ENCODE measurements at places on chromosomes 7 and 10. TPM values are rescaled to one million over a fixed set of nuclear protein-coding genes. Genes with fewer than 3 reads are reported as not detected.

The TUBAL3 gene
- not detected for total RNA-seq

The CYP2E1 gene
- 0.46 TPM for total RNA-seq

The ADCYAP1R1 gene
- not detected for total RNA-seq

The PTPRN2 gene
- 0.51 TPM for total RNA-seq

The GPR158 gene
- total RNA-seq: not detected

The CDHR1 gene
- total RNA-seq: 0.40 TPM

The ADAM12 gene
- total RNA-seq: 0.97 TPM

The TET1 gene
- 0.53 TPM for total RNA-seq

The UNCX gene
- not detected for total RNA-seq

The ASAH2 gene
- 3.3 TPM for total RNA-seq

The PBLD gene
- total RNA-seq: 1.2 TPM

The DUSP5 gene
- total RNA-seq: 176 TPM

The CALHM1 gene
- total RNA-seq: not detected

The NEURL1 gene
- 1.8 TPM for total RNA-seq

The SPDYE9 gene
- total RNA-seq: not detected

The CLEC2L gene
- total RNA-seq: not detected

The LBX1 gene
- total RNA-seq: not detected

The PLEKHS1 gene
- total RNA-seq: not detected

The AVL9 gene
- 44.2 TPM for total RNA-seq

The HOXA5 gene
- not detected for total RNA-seq

Measured in activated CD4-positive, alpha-beta memory T cell treated with anti-CD3 and anti-CD28 coated beads for 36 hours (primary cell).